Midbrain (tissue), 1 donor: ENCODE measurements at places on chromosomes 1 and 21.

- peak; percentile 70 for DNase-seq
Observed at GRCh38 chr1:207941665-207942064, 30.7 kb upstream of the CD34 start.

DNA sequence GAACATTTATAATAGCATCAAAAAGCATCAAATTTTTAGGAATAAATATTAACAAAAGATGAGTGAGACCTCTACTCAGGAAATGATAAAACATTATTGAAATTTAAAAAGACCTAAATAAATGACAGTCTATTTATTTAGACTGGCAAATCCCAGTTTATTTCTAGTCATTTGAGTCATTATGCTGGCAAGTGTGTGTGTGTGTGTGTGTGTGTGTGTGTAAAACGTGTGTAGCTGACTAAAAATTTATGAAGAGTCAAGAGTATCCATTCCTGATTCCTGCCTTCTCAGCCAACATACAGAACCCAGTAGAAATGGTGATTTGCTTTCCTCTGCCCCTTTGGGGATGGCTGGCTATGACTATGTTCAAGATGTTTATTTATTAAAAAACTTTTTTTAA is 46.2 kb downstream of the OSBPL9 start:
- DNase-seq: no peak

DNA sequence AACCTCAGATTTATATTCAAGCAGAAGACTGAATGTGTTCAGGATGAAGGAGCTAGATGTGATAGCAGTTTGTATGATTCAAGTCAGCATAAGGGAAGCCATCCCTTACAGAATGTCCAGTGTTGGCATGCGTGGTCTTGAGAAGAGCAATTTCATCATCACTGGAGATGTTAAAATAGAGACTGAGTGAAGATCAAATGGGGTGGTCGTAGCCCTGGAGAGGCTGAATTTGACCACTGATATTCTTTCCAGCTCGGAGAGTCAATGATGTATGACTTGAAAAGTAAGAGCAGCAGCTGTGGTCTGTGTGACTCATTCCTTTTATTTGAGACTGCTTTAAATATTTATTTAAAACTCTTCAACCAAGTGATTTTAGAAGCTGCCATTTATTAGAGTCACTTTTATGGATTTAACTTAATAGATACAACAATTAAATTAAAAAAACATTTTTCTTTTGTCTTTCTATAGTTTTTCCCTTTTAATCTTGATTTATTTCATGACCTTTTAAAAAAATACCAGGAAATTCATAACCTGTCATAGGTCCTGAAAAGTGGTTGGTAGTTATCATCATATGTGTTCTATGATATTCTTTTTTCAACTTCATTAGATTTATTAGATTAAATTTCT is 15.5 kb downstream of the FMN2 start:
- no peak for DNase-seq

DNA sequence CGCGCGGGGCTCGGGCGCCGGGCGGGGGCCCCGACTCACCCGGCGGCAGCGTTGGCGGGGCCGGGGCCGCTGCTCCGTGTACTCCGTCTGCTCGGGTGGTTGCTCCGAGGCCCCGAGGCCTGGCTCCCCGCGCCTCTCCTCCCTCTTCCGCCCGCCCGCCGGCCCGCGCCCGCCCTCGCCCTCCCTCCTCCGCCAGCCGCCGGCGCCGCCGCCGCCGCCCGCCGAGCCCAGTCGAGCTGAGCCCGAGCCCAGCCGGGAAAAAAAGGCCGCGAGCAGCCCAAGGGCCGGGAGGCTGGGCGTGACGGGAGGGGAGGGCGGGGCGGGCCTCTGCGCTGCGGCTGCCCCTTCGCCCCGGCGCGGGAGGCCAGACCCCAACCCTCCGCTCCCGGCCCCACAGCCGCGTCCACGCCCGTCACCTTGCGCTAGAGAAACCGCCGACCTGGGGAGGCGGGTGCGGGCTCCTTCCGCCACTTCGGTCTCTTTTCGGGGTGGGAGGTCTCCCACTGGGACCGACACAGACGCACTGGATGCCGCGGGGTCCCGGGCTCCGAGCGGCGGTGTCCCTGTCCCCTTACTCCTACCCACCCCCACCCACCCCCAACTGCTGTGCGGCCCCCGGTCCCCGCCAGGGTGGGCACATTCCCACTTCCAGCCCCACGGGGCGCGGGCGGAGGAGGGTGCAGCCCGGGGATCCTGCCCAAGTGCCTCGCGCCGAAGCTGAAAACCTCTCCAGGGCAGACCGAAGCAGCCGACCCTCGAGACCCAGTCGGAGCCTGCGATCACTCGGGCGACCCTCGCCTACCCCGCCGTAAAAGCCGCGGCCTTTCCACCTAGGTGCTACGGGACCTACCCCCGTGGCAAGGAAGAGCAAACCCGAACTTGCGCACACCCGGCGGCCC is at the start of gene CERS2:
Gene CERS2, minus strand, starts transcription at position 256 of the 899 bp plus-strand sequence. CDS start 5,745 bp downstream, outside the sequence.
- DNase-seq: peak; percentile 80

GRCh38 chr21:29523646-29524045 is 224.9 kb downstream of the BACH1 start:
- DNase-seq: no peak

DNA sequence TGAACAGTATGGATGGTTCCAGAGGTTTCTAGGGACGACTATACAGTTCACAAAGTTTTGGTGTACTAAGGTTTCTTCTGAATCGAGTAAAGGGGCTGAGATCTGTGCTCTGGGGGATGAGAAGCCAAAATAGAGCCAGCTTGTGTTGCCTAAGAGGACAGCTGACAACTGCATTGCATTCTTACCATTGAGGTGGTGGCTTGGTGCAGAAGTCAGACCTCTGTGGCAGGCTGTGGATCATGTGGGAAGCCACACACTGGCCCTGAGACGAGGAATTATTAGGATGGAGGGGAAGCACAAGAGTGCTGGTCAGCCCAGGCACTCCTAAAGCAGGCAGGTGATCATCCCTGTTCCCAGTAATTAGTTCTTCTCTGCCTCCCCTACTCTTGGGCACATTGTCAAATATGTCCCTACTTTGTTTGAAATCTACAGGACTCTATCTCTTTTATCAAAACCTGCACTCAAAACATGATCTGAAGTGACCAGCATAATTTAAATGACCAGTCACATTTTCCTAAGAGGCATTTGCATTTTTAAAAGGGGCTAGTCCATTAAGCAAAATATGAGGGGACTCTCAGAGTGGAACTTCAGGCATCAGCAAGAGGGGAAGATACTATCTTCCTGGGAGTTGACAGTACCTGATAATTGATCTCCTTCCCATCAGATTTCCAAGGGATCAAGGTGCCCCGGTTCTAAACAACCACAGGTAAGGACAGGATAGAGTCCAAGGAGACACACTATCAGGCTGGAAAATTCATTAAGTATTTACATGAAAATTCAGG is at the start of gene FCRLB:
Gene FCRLB, plus strand, starts transcription at position 589 of the 782 bp plus-strand sequence. CDS start 1,129 bp downstream, outside the sequence.
- DNase-seq: no peak

DNA sequence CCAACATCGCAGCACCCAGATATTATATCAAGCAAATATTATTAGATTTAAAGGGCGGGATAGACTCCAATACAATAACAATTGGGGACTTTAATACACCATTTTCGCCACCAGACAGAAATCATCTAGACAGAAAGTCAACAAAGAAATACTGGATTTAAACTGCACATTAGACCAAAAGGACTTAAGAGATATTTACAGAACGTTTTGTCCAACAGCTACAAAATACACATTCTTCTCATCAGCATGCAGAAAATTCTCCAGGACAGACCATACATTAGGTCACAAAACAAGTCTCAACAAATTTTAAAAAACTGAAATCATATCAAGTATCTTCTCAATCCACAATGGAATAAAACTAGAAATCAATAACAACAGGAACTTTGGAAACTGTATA is 121.2 kb downstream of the ACBD6 start:
- DNase-seq: no peak
